Cardiac muscle cell (in vitro differentiated cells and primary cell): ENCODE measurements at places on chromosomes 11 and 22. TPM values are rescaled to one million over a fixed set of nuclear protein-coding genes. Genes with fewer than 3 reads are reported as not detected.

GRCh38 chr11:1592628-1593027, 5.5 kb downstream of the KRTAP5-2 start:
- DNase-seq = no peak

DNA sequence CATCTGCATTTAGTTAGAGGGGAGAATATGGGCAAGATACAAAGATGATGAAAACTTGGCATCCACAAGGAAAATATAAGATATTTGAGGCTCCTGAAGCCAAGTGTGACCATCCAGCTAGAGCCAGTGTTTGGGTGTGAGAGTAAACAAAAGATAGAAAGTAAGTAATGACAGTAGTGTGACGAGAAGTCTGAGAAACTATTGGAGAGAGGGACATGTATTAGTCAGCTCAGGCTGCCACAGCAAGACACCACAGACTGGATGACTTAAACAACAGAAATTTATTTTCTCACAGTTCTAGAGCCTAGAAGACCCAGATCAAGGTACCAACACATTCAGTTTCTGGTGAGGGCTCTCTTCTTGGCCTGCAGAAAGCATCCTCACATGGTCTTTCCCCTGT, 6.4 kb upstream of the CCKBR start:
- DNase-seq = no peak

DNA sequence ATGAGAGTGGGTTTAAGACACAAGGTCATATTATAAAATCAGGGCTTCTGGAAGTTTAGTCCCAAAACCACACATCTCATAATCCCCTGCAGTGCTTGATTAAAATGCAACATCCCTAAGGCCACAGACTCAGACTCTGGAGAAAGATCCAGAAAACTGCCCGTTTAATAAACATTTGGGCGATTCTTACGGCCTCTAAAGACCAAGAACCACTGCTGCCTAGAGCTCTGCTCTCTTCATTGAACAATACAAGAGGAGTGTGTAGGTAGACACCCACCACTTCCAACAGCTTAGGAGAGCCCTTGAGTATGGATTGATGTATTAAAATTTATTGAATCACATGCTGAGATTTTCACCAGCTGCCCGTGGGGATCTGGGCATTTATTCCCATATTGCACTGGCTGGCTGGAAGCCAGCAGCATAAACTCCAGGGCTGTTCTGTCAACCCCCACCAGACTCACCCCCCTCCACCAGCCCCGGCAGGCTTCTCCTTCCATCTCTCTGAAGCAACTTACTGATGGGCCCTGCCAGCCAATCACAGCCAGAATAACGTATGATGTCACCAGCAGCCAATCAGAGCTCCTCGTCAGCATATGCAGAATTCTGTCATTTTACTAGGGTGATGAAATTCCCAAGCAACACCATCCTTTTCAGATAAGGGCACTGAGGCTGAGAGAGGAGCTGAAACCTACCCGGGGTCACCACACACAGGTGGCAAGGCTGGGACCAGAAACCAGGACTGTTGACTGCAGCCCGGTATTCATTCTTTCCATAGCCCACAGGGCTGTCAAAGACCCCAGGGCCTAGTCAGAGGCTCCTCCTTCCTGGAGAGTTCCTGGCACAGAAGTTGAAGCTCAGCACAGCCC, 749 bp upstream of the BEST1 start:
- peak; percentile 98 for DNase-seq

- DNase-seq = no peak
These were observed 24.5 kb upstream of the RNASEH2C start for GRCh38 chr11:65745049-65745448.

GRCh38 chr11:16911658-16912057, 102.6 kb downstream of the PLEKHA7 start:
- DNase-seq = no peak

DNA sequence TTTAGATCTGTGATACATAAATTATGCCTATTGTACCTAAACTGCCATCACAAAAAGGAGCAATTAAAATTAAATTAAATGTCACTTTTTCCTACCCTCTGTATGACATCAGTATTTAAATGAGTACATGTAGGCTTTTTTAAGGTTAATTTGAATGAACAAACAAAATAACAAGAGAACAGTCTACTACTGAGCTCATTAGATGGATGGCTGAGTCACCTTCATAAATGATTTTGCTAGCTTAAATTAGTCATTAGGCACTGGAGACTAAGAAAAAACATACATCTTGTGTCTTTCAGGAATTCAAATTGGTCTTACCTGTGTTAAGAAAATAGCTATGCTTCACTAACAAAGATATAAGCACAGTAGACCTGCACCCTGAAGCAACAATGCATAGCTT, 153.6 kb downstream of the RCN1 start:
- DNase-seq = no peak

DNA sequence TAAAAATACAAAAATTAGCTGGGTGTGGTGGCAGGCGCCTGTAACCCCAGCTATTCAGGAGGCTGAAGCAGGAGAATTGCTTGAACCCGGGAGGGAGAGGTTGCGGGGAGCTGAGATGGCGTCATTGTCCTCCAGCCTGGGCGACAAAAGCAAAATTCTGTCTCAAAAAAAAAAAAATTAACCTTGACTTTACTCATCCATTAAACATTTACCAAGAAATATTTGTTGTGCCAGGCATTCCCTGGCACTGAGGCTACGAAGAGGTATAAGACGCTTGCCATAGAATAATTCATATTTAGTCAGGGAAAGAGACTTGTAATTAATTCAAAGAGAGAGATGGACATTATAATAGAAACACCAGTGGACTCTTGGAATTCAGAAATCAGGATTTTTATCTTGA, 13.2 kb upstream of the PAFAH1B2 start:
- DNase-seq = no peak

DNA sequence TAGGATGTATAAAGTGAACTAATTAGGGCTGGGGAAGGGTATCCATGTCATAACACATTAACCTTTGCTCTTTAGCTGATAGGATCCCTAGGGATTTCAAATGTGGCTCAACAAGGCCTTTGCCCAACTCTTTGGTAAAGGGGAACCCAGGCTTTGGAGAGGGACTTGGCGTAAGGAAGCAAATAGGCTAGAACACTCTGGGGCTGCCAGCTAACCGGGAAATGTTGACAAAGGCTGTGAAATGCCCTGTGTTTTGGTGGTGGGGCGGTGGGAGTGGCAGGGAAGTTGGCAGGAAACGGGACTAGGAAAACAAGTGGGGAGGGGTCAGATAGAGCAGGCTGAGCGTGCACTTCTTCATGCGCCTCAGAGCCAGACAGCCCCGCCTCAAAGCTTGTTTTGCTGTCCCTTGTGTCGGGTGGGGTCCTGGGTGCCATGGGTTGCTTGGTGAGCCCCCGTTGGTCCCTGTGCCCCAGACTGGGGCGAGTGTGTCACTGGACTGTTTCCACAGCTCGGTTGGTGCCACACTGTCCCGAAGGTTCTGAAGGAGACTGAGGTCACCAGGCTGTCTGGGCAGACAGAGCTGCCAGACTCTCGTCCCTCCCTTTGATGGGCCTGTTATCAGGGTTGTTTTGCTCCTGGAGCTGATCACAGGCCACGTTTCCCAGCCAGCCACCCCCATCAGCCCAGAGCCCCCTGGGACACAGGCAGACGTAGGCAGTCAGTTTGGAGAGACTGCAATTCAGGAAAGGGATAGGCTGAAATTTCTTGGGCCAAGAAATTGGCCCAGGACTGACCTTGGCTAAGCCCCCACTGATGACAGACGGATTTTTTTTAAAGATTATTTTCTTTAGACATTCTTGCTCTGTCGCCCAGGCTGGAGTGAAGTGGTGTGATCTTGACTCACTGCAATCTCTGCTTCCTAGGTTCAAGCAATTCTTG, 19.6 kb downstream of the KCTD21 start:
- DNase-seq = peak; percentile 96

DNA sequence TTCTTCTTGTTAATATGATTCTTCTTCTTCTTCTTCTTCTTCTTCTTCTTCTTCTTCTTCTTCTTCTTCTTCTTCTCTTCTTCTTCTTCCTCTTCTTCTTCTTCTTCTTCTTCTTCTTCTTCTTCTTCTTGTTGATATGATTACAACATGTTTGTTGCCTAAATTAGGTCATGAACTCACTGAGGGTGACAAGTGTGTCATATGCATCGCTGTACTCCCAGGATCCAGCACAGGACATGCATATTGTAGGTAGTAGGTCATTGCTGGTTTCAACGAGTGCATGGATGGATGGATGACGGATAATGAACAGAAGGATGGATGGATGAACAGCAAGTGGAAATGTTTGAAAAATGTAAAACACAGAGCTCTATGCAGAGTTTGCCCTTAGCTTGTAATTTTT, 14.9 kb upstream of the PVALB start:
- DNase-seq = no peak

GRCh38 chr11:80136991-80137390, 696.2 kb upstream of the TENM4 start:
- DNase-seq = no peak

DNA sequence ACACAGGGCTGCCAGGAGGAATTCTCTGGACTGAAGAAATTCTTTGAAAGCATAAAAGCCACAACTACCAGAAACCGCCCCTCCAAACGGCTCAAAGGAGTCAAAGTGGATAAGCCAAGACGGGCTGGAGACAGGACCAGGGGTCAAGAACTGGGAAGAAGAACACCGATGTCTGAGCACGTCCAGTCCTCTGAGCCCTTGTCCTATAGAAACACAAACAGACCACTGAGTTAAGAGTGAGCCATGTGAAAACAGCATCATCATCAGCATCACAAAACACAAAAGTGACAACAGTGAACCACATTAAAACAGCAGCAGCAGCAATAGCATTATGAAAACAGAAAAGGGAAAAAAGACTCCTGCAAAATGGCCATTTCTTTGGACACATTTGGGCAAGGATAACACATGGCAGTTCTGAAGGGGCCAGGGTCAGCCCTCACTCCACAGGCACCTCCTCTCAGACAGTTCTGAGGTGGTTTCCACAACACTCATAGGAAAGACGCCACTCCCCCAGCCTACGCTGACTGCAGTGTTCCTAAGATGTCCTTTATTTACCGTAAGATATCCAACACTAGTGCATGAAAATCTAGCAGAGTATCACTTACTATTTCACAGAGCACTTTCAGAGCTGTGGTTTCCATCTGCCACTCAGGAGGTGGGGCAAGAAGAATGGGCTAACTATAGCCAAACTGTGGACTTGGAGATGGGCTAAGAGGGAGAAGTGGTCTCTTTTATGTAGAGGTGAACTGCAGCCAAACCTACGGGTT, 28.6 kb upstream of the YPEL1 start:
- no peak for DNase-seq

- no peak for DNase-seq
These were observed 1889.7 kb downstream of the LRRC4C start for GRCh38 chr11:39569789-39570188.

The SMC1B gene
- total RNA-seq = 0.15 TPM in 1 of 2 replicates, not detected in the other

The PDE3B gene
- total RNA-seq = 9.0 and 16.9 TPM in 2 replicates

The TEX12 gene
- total RNA-seq = not detected in 2 replicates

The SMTNL1 gene
- total RNA-seq = 0.11 TPM in 1 of 2 replicates, not detected in the other

The MN1 gene
- 27.8 and 45.8 TPM in 2 replicates for total RNA-seq

The MRGPRE gene
- total RNA-seq = not detected in 2 replicates
